Cortex of kidney (tissue), 1 donor: ENCODE measurements at places on chromosomes 4 and X.

GRCh38 chrX:119477812-119478232 lies 9.6 kb downstream of the SLC25A5 start:
- no peak for DNase-seq

DNA sequence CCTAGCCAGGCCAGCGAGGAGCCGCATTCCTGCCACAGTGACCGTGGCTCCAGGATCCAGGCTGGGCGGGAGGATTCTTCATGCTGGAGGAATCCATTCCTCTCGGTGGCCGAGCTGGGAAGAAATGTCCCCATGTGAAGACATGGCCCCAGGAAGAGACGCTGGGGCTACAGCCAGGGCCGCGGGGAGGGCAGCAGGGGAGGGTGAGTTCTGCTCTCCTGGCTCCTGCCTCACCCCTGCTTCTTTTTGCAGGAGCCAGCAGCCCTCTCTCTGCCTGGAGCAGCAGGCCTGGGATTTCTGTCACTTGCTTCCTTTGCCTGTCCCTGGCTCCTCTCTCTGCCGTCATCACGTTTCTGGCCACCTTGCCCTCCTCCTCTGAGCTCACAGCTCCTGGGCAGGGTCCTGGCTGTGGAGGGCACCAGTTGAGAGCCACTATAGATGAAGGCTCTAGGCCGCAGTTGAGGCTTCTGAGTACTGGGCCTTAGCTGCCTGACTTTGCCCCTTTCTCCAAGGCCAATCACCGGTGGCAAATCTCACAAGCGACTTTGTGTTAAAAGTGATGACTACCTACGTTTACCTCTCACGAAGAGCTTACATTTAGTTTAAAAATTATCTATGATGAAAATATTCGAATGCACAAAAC lies 48.3 kb downstream of the ENPP6 start:
- no peak for DNase-seq

GRCh38 chrX:76183289-76184049 lies 10.6 kb downstream of the PBDC1 start:
- no peak for DNase-seq

DNA sequence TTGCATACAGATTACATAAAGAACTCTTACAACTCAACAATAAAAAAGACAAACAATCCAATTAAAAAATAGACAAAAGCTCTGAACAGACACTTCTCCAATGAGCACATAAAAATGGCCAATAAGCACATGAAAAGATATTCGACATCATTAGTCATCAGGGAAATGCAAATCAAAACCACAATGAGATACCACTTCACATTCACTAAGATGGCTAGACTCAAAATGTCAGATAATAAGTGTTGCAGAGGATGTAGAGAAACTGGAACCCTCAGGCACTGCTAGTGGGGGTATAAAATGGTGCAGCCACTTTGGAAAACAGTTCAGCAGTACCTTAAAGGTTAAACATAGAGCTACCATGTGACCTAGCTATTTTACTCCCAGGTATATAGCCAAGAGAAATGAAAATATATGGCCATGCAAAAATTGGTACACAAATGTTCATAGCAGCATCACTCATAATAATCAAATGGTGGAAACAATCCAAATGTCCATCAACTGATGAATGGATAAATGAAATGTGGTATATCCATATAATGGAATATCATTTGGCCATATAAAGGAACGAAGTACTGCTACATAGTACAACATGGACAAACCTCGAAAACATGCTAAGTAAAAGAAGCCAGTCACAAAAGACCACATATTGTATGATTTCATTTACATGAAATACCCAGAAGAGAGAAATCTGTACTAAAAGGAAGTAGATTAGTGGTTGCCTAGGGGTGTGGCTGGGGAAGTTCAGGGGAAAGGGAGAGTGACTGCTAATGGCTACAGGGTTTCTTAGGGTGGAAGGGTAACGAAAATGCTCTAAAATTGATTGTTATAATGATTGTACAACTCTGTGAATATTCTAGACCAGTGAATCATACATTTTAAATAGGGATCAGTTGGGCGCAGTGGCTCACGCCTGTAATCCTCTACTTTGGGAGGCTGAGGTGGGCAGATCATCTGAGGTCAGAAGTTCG lies 29.4 kb downstream of the SASH3 start:
- no peak for DNase-seq

- no peak for DNase-seq
Observed at GRCh38 chrX:97539970-97540519, 656.3 kb downstream of the RPA4 start.
